NB4 (cell line): ENCODE measurements at places on chromosomes 6 and 20.

DNA sequence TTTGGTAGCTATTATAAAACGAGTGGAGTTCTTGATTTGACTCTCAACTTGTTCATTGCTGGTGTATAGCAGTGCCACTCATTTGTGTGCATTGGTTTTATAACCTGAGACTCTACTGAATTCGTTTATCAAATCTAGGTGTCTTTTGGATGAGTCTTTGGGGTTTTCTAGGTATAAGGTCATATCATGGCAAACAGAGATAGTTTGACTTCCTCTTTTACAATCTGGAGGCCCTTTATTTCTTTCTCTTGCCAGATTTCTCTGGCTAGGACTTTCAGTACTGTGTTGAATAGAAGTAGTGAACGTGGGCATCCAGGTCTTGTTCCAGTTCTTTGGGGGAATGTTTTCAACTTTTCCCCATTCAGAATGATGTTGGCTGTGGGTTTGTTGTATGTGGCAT, 38.8 kb downstream of the SUMO4 start:
- DNase-seq, result no peak

DNA sequence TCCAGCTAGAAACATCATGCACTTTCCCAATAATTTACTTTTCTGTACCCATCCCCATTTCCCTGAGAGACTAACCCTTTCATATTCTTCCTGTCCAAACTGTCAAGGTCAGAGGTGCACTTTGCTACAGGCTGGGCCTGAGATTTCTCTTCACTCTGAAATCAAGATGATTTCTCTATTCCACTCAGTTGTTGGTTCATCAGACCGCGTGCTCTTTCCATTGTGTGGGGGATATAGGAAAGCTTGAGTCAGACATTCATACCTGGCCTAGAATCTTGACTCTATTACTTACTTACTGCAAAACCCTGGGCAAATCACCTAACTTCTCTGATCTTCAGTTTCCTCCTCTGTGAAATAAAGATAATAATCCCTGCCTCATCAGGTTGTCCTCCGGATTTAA, 4.7 kb upstream of the ZDHHC14 start:
- no peak for DNase-seq

DNA sequence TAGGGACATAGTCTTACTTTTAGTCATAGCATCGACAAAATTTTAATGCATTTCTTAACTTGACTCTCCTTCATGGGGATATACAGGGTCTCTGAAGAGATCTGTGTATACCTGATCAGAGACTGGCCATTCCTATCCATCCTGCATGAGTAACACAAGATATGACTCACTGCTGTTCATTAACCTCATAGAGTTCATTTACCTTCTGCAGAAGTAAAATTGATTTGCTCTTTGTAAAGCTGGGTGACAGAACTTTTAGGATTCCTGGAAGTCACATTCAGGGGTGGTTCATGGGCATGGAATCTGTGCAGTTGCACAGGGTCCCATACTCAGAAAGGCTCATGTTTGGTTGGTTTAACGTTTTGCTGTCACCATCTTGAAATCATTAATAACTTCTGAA, 53.2 kb downstream of the PDE7B start:
- DNase-seq, result no peak

DNA sequence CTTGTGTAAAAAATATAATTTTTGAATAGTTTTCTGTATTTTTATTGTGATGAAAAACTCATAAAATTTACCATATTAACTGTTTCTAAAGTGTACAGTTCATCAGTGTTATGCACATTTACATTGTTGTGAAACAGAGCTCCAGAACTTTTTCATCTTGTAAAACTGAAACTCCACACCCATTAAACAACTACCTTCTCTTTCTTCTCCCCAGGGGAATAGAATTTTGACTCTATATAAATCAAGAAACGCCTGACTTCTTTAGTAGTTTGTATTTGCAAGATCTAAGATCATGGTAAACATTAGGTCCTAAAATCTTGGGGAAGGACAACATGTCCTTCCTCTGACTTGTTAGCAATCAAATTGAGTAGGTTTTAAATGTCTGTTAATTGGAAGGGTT, 9.1 kb downstream of the ANKRD66 start:
- DNase-seq, result no peak

DNA sequence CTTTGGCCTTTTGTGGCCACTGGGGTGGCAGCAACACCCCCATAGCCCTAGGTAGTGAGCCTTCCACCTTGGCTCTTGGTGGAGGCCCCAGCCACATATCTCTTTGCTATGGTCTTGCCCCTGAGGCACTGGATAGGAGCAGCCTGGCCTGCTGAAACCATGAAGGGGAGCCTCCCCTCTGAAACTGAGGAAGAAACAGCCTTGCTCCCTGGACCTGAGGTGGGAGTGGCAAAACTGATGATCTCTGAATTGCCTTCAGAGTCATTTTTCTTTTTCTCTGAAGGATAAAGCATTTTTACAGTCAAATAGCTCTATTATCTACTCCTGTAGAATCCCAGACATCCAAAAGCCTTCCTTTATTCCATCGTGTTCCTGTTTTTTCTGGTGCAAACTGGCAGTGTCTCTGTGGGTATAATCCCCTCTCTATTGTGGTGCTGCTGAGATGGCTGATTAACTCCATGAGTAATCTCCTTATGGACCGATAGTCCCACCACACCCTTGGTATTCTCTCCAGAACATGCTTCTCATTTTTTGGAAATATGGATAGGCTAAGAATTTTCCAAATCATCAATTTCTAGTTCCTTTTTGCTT, 22.0 kb upstream of the PRSS35 start:
- DNase-seq, result no peak

DNA sequence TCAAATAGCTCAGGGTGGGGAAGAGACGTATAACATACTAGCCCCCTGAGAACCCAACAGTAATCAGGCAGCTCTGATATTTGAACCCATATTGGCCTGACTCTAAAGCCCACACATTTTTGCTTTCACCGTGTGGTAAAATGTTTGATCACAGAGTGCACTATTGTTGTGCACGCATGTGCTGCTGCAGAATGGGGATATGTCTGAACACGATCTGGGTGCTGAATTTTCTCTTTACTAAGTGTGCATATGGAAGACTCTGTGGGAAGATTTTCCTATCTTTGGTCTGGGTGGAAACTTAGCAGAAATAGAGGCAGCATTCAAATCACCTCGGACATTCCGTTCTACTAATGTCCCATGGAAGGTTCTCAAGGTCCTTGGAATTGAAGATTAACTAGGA, 800.1 kb downstream of the TFAP2A start:
- DNase-seq, result no peak

DNA sequence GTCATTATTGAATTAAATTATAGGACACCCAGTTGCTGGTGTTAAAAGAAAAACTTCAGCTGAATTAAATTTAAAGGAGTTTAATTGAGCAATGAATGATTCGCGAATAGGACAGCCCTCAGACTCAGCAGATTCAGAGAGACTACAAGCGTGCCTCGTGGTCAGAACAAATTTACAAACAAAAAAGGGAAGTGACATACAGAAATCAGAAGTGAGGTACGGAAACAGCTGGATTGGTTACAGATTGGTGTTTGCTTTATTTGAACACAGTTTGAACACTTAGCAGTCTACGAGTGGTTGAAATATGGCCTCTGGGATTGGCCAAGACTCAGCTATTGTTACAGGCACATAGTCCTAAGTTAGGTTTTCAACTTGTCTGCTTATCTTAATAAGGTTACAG, 25.8 kb upstream of the TNFRSF21 start:
- peak; percentile 57 for DNase-seq

GRCh38 chr6:44858998-44859397, 469.1 kb upstream of the RUNX2 start:
- no peak for DNase-seq

DNA sequence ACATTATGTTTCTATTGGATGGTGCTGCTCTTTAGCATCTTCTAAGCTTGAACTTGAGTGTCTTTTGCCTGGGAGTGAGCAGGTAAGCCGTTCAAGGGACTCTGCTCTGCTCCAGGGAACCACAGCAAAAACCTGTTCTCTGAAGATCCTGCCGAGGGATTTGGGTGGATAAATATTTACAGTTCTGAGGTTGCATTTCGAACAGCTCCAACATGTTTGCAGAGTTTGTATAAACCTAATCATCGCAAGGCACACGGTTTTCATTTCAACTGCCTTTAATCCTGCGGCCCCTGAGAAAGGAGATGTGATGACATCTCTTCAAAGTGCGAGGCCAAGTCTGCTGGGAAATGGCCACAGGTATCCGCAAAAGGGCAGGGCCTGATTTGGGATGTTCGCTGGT, 293.4 kb downstream of the TFAP2C start:
- no peak for DNase-seq

DNA sequence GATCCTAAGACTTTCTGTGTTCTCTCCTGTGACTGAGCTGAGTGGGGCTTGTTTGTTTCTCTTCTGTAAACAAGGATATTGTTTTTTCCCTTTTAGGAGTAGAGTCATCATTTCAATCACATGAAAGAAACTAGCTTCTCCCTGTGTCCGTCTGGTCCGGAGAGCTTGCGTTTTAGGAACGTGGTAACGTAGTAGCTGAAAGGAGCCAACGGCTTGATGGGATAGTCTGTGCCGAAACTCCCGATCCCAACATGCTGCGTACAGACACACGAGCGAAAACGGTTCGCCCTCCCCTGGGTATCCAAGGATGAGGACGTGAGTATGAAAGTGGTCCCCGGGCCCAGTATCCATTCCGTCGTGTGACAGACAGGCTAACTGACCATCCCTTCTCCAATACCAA, 146.5 kb downstream of the ZMYND8 start:
- DNase-seq, result no peak

- DNase-seq, result no peak
Measured at GRCh38 chr20:16283978-16284377, 289.3 kb downstream of the KIF16B start.

DNA sequence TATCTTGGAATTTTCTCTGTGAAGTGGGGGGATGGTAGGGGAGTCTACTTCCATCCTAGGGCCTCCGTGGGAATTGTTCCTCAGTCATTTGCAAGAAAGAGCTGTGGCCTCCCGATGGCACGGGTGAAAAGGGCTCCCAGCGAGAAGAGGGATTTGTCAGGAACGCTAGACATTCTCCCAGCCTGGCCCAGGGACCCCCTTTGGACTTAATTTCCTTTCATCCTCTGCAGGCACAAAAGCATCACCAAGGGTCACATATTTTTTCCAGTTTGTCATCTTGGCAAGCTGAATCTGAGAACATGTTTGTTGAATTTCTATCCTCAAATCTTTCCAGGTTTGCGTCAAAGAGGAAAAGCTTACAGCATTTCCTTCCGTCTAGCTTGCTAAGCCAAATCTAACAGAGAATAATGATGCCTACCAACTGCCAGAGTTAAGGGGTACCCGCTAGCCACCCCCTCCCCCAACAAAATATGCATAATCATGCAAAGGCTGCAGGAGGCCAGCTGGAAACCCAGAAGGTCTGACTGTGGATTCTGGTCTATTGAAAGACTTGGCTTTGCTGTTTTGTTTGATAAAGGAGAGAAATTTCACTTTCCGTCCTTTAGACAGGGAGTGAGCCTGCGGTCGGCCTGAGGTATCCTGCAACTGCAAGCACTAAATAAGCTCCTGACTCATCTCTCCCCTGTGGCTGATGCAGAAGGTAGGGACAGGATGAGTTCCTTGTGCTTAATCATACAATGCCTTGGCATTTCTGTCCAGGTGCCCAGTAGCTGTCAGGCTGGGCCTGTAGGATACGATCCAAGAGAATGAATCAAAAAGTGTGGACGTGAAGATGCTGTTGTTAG, 23.1 kb downstream of the PSMG4 start:
- DNase-seq, result no peak

GRCh38 chr6:168381726-168382458, 59.1 kb upstream of the SMOC2 start:
- no peak for DNase-seq
